ENCODE measurements at places on chromosomes 3 and 15.

GRCh38 chr15:67884514-67885174 lies 44.8 kb upstream of the RNU6-1 start:
- DNase-seq: no peak

- DNase-seq: peak; percentile 65
Measured at GRCh38 chr3:125055913-125056745, at the start of gene HEG1. HEG1 (minus strand) TSS chr3:125055997; CDS start chr3:125055890, 107 bp downstream.

DNA sequence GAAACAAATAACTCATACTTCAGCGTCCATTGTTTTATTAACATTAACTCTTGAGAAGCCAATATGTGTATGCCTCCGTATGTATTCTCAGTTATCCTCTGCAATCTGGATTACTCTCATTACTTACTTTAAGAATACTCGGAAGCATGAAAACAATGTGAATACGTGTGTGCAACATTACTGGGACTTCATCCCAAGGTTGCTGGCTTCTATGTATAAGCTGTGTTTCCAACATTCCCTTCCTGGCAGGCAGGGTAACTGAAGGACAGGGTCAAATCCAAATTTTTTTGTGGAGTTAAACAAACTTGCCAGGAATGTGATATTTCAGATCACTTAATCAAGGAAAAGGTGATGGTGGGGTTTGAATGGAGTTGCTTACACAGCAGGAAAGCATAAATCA lies 34.5 kb upstream of the NR1I2 start:
- DNase-seq: no peak

DNA sequence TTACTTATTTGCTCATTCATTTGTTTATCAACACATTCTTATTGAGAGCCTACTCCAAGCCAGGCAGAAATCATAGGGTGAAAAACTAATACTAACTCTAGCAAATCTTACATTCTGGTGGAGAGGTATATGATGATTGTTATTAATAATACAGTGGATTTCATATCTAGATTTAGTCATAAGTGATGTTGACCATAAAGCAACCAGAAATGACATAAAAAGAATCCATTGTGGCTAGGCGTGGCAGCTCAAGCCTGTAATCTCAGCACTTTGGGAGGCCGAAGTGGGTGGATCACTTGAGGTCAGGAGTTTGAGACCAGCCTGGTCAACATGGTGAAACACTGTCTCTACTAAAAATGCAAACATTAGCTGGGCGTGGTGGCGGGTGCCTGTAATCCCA lies 26.2 kb upstream of the IL20RB start:
- no peak for DNase-seq

DNA sequence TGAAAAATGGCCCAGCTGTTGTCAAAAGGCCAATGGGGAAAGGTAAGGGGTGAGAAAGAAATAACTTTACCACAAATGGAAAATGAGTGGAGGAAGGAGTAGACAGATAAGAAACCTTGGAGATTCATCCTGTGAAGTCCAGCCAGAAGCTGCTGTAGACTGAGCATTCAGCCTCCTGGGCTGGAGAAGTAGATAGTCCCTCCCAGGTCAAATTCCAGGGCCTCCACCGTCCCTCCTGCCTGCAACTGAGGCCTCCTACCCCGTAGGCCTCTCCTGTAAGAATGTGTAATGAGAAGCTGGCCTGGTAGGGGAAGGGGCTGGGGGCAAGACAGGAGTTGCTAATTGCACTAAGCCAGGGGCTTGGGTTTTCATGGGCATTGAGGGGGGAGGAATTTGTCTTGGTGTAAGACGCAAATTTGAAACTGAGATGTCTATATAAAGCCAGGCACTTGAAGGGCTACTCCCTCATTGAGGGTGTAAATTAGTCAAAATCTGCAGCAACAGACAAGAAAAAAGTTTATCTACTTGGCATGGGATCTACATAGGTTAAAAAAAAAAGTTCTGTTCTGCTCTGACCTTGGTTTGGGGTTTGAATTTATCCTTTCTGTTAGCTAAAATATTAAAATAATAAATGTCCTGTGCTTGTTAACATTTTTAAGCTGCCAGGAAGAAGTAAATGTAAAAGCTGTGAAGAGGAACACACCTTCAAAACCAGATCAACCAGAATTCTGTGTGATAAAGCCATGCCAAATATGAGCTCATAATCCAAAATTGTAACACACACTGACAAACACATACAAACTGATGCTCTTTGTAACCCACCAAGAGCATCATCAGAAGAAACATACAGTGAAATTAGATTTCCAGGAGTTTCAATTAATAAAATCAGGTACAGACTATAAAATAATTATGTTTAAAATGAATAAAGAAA lies 1.7 kb upstream of the RBP2 start:
- no peak for DNase-seq

DNA sequence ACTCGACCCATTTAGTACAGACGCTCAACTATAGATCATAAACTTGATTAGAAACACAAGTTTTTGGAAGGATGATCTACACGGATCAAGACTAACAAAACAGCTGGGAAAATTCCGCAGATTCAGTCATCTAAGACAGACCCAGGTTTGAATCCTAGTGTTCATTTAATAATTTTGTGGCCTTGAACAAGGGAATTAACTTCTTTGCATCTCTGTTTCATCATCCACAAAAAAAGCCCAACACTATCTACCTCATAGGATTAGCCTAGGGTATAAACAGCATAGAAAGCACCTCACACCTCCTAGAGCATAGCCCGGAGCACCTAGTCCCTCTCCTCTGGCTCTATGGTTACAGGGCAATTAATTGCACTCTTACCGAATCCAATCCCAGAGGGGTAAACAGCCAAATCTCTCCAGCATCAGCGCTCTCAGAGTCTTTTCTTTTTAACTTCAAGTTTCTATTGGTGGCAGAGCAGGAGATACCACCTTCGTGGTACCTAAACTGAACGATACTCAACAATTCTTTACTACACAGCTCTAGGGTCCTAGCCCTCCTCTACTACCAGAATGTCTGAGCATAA lies 3.5 kb downstream of the TBL1XR1 start:
- DNase-seq: no peak

DNA sequence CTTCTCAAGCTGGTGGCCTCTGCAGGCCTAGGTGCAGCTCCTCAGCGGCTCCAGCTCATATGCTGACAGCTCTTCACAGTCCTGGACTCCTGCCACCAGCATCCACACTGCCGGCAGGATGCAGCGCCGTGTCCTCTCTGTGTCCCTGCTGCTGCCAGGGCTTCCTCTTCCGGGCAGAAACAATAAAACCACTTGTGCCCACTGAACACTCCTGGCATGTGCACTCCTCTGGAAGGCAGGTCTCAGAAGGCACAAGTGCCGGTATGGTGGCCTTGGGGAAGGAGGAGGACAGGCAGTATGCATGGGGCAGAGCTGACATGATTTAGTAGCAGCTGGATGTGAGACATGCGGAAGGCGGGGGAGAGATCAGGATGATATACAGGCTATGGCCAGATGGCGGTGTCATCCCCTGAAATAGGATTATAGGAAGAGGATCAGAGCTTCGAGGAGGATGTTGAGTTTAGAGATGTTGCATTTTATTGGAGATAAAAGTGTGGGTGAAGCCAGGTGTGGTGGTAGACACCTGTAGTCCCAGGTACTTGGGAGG lies 7.5 kb upstream of the MAN2A2 start:
- no peak for DNase-seq

- DNase-seq: no peak
Measured at GRCh38 chr3:174955513-174956016, 96.4 kb downstream of the NAALADL2 start.

- DNase-seq: no peak
Measured at GRCh38 chr3:172125053-172125452, 85.7 kb downstream of the FNDC3B start.

DNA sequence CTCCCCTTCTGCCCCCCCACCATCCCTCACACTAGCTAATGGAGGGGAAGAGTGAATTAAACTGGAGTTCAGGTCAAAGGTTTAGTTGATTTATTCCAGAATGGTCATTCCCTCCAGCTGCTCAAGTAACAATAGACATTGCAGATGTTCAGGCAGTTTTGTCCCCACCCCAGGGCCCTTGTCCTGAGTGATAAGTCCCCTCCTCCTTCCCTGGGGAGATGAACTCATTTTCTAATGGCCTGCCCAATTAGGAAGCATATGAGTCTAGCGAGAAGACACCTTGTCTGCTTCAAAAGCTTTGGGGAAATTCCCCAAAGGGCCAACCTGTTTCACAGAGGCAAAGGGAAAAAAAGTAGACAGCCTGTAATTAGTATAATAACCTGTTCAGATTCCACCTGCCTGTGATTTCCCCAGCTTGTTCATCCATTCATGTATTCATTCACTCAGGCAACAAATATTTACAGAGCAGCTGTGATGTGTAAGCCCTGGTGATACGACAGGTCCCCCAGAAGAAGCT lies 165.3 kb downstream of the SHQ1 start:
- no peak for DNase-seq

DNA sequence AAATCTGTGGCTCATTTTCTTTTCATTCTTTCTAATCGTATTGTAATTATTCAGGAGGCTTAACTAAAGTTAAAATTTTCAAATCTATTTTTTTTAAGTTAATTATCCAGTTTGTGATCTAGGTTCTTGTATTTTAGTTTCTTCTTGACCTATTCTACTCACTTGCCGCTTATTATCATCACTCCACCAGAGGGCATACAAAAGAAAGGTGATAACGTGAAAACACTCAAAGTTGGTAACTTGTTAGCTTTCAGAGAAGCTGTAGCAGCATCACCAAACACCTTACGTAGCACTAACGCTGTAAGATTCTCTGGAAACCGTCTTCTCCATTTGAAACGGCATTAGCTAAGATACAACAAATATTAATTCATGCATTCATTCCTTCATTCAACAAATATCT lies 4.8 kb downstream of the GNB4 start:
- no peak for DNase-seq

- no peak for DNase-seq
Measured at GRCh38 chr15:60822403-60822802, 343.5 kb upstream of the ICE2 start.

GRCh38 chr3:197687570-197687969 lies 49.1 kb downstream of the RUBCN start:
- DNase-seq: no peak

DNA sequence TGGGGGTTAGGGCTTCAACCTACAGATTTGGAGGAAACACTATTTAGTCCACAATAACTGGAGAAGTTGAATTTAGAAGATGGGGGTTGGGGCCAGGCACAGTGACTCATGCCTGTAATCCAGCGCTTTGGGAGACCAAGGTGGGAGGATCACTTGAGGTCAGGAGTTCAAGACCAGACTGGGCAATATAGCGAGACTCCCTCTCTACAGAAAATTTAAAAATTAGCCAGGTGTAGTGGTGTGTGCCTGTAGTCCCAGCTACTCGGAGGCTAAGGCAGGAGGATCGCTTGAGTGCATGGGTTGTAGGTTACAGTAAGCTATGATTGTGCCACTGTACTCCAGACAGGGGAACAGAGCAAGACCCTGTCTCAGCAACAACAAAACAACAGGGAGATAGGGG lies 5.0 kb upstream of the DYNLT2B start:
- DNase-seq: no peak

DNA sequence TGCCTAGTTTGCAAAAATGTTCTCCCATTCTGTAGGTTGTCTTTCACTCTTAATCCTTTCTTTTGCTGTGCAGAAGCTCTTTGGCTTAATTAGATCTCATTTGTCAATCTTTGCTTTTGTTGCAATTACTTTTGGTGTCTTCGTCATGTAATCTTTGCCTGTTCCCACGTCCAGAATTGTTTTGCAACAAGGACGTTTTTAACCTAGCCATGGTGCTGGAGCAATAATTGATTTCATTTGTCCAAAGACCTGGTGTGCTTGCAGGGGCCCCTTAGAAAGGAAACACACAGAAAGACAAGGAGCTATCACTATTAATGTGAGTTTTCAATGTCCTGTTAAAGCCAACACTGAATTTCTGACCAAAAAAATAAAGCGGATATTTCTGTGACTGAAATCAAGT lies 89.1 kb upstream of the GALNT15 start:
- no peak for DNase-seq

- no peak for DNase-seq
Measured at GRCh38 chr3:109005443-109005842, 51.8 kb upstream of the GUCA1C start.

GRCh38 chr3:60650171-60650570 lies 601.1 kb downstream of the FHIT start:
- no peak for DNase-seq

- DNase-seq: no peak
Measured at GRCh38 chr3:10998542-10998941, 6.0 kb downstream of the SLC6A1 start.

GRCh38 chr3:47163169-47164006 lies 525 bp downstream of the SETD2 start:
- no peak for DNase-seq

DNA sequence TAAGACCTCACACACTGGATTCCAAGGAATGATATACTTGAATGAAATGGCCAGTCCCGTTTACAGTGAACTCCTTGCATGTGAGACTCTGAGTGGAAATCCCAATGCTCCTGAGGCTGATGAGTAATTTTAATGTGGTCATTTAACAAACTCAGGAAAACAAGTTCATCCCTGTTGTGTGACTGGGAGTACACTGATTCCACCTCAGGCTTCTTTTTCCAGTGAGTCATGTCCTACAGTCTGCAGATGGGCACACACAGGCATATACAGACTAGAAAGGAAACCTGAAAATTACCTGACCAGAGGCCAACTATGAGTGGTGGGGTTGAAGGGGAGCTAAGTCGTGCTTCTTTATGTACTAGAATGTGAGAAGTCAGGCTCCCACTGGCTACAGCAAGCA lies 5.8 kb downstream of the SQOR start:
- DNase-seq: peak; percentile 88

DNA sequence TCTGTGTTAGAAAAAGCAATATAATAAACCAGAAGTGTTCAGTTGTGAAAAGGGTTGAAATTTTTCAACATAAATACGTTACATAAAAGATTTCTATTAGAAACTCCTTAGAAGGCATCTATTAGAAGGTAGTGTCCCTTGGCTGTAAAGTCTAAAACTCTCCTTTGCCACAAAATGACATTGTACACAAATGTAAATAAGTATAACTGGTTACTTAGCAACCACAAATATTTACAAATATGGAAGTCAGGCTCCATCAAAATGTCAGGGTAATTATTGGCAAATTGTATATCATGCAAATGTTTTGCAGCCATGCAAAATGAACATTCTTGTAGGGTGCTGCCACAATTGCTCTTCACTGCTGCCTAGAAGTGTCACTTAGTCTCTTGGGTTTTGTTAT lies 419.1 kb upstream of the CDIN1 start:
- no peak for DNase-seq

DNA sequence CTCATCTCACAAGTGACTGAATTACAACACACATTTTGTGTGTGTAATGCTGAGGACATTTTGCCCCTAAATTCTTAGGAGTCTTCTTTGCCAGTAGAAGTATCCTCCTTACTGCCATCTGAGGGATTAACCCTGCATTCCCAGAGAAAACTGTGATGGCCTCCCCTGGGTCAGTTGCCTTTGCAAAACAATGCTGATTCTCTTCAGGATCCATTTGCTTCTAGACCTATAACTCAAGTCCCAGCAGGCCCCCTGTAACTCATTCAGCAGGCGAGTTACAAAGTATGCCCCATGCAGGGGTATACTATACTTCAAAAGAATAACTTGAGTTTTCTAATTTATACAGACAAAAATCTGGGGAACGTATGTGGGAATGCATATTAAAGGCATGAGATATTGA lies 6.6 kb upstream of the MCF2L2 start:
- no peak for DNase-seq

Measured in GM04503 (cell line).